ENCODE measurements at places on chromosomes 6 and 20.
A peak's percentile ranks its signal among the peaks of the same experiment; 100 is the strongest.

DNA sequence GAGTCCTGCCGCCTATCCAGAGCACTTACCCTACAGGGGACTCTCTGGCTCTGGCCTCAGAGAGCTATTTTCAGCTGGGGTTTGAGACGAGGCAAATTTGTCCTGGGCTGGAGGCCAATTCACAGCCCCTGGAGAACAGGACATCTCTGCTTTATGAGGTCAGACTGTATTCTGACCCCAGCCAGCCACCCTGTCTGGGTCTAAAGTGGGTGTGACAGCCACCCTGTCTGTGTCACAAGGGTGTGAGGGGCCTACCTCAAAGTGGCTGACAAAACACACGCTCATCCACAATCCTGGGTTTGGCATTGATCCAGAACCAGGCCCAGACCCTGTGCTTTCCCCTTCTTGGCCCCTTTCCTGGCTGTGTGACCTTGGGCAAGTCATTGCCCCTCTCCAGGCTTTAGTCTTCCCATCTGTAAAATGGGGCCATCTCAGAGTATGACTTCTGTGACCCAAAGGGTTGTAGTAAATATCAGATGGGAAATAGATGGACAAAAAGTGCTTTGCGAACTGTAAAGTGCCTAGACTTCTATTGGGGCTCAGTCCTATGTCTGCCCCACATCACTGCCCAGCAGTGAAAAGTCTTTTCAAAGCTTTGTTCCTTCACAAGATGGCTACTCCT, 44.1 kb upstream of the TGM2 start:
- no peak overlapping the region for H3K4me3 ChIP-seq
- H3K36me3 ChIP-seq = no peaks in the 10 kb centered on the region
- H3K27ac ChIP-seq = no peak overlapping the region
- DNase-seq = no peak
- no peaks in the 10 kb centered on the region for H3K27me3 ChIP-seq

DNA sequence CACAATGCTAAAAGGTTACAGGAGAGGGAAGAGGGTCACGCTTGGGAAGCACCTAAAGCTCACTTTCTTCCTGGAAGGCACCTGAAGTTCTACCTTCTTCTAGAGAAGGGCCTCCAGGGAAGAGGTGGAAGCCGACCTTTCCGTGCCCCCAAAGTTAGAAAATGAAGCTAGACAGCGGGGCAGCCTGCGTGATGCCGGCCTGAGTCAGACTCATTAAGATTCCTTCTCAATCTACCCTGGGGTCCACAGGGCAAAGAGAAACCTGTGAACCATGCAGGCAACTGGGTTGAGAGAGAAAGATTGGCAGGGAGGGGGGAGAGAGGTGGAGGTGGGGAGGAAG, 54.8 kb upstream of the CCDC167 start:
- no peaks in the 10 kb centered on the region for H3K36me3 ChIP-seq
- H3K27ac ChIP-seq = no peak overlapping the region
- no peaks in the 10 kb centered on the region for H3K4me1 ChIP-seq

DNA sequence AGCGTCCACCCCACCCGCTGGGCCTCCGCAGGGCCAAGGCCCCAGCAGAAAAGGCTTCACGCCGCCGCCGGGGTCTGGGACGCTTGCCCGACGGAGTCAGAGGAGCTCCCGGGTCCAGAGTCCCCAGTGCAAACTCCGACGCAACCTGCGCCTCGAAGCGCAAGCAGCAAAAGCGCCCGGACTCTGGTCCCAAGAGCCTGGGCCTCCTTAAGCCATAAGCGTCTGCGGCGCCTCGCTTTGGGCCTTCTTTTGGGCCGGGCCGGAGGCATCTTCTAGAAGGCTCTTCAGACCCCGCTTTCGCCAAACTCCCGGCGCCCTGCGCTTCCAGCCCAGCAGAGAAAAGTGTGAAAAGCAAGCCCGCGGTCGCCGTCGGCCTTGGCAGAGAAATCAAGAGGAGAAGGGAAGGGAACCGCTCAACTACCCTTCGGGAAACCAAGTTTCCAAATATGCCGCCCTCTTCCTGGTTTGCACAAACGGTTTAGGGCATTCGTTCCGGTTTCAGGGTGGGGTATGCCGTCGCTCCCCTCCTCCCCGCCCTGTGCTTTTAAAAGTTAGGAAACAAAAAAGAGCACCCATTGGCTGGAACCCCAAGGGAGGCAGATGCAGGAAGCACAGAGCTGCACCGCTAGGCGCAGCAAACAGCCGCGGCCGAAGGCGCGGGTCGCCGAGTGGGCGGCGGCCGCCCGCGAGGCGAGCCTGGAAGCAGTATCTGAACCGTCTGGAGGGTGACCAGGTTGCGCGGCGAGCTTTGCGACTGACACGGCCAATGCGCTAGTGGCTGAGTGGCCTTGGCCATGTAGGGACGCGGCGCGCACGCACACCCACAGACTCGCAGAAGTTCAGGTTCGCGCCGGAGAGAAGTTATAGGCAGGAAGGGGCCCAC, 1.2 kb downstream of the TBX18 start:
- H3K27ac ChIP-seq = no peak overlapping the region
- peaks cover 9% of the 10 kb centered on the region for H3K27me3 ChIP-seq
- no peaks in the 10 kb centered on the region for H3K36me3 ChIP-seq
- no peaks in the 10 kb centered on the region for H3K4me1 ChIP-seq

DNA sequence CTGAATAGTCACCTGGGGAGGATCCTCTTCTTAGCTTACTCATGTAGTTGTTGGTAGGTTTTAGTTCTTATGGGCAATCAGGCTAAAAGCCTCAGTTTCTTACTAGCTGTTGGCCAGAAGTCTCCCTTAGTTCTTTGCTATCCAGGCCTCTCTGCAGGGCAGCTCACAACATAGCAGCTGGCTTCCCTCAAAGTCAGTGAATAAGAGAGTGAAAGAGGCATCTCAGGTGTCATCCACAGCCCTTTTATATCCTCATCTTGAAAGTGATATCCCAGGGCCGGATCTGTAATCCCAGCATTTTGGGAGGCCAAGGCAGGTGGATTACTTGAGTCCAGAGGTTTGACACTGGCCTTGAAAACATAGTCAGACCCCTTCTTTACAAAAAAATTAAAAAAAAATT, 42.1 kb upstream of the FOXA2 start:
- no peaks in the 10 kb centered on the region for H3K36me3 ChIP-seq
- no peaks in the 10 kb centered on the region for H3K4me1 ChIP-seq
- H3K27ac ChIP-seq = no peak overlapping the region
- DNase-seq = no peak

DNA sequence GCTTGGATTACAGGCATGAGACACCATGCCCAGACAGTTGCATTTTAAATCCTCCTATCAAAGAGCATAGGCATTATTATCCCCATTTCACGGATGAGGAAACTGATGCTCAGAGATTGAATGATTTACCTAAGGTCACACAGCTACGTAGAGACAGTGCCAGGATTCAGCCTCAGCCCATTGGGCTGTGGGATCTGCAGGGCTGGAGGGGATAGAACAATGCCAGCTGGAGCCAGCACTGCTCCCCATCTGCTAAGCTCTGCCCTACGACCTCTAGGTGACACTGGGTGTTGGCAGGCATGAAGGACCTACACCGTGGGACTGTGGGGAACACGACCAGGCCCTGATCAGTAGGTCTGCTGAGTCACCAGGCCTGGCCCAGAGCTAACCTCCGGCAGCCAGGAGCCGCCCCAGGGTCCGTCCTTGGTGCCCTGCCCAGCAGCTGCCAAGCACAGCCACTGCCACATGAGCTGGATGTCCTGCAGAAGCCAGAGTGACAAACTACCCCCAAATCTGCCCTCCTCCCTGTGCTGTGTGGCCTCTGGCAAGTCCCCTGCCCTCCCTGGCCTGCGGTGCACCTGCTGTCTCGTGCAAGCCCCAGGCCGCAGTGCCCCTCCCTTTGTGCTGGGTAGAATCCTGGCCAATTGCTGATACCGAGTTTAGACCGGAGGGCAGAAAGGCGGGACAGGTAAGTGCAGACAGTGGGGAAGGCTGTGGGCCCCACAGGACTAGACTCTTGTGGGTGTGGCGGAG, 47.6 kb upstream of the PTGIS start:
- no peak overlapping the region for H3K4me3 ChIP-seq
- H3K27me3 ChIP-seq = no peaks in the 10 kb centered on the region
- H3K36me3 ChIP-seq = no peaks in the 10 kb centered on the region
- DNase-seq = peak; percentile 63

GRCh38 chr6:116335612-116336215, 35.0 kb upstream of the DSE start:
- H3K4me3 ChIP-seq = no peak overlapping the region
- H3K36me3 ChIP-seq = no peaks in the 10 kb centered on the region
- no peaks in the 10 kb centered on the region for H3K27me3 ChIP-seq
- no peaks in the 10 kb centered on the region for H3K4me1 ChIP-seq

DNA sequence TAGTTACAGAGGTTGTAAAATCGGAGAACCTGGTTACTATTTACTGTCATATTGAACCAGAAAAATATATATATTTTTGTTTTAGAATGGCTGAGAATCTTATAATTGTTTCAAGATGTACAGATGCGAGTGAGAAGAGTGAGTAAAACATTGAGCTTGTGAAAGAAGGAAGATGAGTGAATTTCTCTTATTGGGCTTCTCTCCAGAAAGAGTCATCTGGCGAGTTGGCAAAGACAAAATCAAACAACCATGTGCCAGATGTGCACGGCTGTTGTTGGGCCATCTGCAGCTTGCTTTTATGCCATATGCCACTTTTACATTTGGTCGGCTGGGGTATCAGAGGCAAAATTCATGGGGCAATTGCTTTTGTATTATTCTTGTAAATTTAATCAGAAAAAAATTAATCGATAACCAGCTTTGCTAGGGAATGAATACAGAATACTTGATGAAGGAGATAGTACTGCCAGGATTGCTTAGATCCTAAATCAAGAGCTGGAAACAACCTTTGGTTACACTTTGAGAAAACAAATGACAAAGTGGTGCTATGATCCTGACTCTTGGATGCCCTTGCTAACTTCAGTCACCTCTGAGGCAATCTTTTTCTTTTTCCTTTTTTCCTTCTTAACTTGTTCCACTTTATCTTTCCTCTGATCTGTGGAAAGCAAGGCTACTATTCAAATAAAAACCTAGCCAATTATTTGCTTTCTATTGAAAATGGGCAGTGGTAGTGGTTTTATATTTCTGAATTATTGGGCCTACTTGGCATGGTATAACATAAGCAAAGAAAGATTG, 97.1 kb upstream of the GRIK2 start:
- H3K27ac ChIP-seq = no peak overlapping the region
- no peaks in the 10 kb centered on the region for H3K36me3 ChIP-seq
- DNase-seq = no peak
- no peak overlapping the region for H3K4me3 ChIP-seq
- H3K27me3 ChIP-seq = no peaks in the 10 kb centered on the region

GRCh38 chr6:1596088-1596852, 13.4 kb upstream of the FOXC1 start:
- H3K27ac ChIP-seq = no peak overlapping the region
- H3K4me3 ChIP-seq = no peak overlapping the region
- H3K36me3 ChIP-seq = no peaks in the 10 kb centered on the region
- H3K4me1 ChIP-seq = no peaks in the 10 kb centered on the region
- no peaks in the 10 kb centered on the region for H3K27me3 ChIP-seq
- peak; percentile 78 for DNase-seq

DNA sequence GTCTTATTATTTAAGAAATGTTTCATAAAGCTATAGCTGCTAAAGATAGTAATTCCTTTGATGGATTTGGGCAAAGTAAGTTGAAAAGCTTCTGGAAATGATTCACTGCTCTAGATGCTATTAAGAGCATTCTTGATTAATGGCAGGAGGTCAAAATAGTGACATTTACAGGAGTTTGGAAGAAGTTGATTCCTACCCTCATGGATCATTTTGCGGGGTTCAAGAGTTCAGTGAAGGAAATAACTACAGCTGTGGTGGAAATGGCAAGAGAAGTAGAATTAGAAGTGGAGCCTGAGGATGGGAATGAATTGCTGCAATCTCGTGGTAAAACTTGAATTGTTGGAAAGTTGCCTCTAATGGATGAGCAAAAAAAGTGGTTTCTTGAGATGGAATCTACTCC, 316.1 kb downstream of the UTRN start:
- DNase-seq = no peak
- no peaks in the 10 kb centered on the region for H3K36me3 ChIP-seq
- no peak overlapping the region for H3K4me3 ChIP-seq
- H3K27ac ChIP-seq = no peak overlapping the region
- H3K4me1 ChIP-seq = no peaks in the 10 kb centered on the region

- no peaks in the 10 kb centered on the region for H3K27me3 ChIP-seq
- H3K4me3 ChIP-seq = no peak overlapping the region
- peaks cover 2% of the 10 kb centered on the region for H3K4me1 ChIP-seq
- no peaks in the 10 kb centered on the region for H3K36me3 ChIP-seq
- no peak overlapping the region for H3K27ac ChIP-seq
Observed at GRCh38 chr6:170485159-170485558, 67.9 kb downstream of the PSMB1 start.

DNA sequence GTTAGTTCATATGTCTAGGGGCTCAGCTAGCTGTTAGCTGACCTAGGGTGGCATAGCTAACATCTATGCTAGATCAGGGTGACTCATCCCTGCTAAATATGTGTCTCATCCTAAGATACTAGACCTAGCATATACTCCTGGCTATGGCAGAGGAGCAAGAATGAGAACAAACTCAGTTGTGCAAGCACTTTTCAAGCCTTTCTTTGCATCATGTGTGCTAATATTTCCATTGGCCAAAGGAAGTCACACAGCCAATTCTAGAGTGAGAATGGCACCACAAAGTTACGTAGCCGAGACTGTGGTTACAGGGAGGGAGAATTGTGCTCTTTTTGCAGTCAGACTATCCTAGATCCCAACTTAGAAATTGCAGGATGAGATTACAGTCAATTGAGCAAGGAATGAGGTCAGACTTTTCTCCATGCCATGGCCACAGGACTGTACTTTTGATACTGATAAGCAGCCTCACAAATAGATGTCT, 78.7 kb downstream of the PLCB4 start:
- no peaks in the 10 kb centered on the region for H3K4me1 ChIP-seq
- H3K27ac ChIP-seq = no peak overlapping the region
- DNase-seq = no peak
- no peak overlapping the region for H3K4me3 ChIP-seq
- H3K36me3 ChIP-seq = no peaks in the 10 kb centered on the region
- H3K27me3 ChIP-seq = no peaks in the 10 kb centered on the region

DNA sequence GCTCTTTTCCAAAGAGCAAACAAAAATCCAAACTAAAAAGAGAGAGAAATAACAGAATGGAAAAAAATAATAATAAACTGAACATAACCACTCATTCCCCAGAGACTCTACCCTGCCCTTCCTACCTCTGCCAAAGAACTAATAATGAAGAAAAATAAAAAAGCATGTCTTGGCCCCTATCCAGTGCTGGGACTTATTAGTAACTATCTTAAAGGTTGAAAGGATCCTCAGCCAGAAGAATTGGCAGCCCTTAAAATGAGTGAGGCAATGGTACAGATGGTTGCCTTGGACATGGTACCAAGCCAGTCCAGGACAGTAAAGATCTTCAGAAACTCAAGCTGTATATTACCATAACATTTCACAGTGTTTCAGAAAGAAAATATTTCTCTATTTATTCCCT, 279.3 kb downstream of the HACE1 start:
- H3K4me3 ChIP-seq = no peak overlapping the region
- H3K36me3 ChIP-seq = no peaks in the 10 kb centered on the region
- no peaks in the 10 kb centered on the region for H3K4me1 ChIP-seq
- no peak for DNase-seq
- no peak overlapping the region for H3K27ac ChIP-seq

All from testis (tissue), 5 donors.